ENCODE measurements at places on chromosomes 7 and 10.

DNA sequence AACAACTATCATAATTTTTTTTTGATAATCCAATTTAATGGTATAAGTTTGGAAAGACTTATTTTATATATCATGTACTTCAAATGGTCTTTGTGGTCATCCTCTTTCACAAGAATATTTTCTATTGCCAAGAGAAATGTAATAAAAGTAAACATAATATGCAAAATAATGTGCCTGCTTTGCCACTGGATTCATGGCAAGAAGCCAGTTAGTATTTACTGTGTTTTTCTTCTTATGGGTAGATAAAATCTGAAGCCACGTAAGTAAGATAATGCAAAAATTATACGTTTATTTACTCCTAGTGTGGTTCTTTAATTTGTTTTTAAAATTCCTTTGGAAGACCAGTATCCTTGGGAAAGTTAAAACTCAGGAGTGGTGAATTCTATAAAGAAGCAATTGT lies 258.5 kb downstream of the ARL4A start:
- no peak for DNase-seq

DNA sequence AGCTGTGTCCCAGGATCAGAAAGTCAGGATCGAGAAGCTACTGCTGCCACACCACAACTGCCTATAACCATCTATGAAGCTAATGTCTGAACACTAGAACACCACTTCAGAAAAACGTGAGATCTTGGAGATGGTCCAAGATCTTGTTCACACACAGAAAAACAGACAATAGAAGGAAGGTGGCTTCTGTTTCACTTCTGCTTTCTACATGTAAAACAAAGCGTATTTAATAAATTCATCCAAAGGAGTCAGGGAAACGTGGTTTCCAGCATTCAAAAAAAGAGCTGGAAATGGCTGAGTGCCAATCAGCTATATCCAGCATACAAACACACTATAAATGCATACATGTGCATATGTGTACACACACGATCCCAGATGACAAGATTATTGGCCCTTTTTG lies 70.2 kb upstream of the CCDC71L start:
- no peak for DNase-seq

GRCh38 chr10:74658511-74658910 lies 167.9 kb upstream of the KAT6B start:
- no peak for DNase-seq

GRCh38 chr7:115297656-115298055 lies 375.8 kb downstream of the MDFIC start:
- DNase-seq, result no peak

GRCh38 chr7:142711746-142712616 lies 37.3 kb upstream of the PRSS1 start:
- peak; percentile 22 for DNase-seq

DNA sequence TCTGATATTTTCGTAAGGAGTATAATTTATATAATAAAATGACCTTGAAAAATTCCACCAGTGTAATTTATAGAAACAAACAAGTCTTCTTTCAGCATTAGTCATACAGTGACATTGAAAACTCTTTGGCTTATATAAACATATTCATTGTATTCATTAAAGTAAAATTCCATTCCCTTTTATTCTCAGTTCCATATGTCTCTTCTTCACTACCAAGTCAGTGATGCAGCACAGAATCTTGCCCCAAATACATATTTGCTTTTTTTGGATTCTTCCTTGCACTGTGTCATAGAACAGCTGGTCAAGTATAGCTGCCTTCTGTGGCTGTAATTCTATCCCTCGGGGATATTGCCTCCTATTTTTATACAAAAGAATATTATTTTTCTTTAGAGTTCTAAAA lies 884.5 kb upstream of the POT1 start:
- no peak for DNase-seq

Measured in stimulated activated CD8-positive, alpha-beta memory T cell treated with anti-CD3 and anti-CD28 coated beads, Interleukin-4, amount 100 ng/mL, for 1 hour (primary cell).